ENCODE measurements at places on chromosomes 3 and 15.

DNA sequence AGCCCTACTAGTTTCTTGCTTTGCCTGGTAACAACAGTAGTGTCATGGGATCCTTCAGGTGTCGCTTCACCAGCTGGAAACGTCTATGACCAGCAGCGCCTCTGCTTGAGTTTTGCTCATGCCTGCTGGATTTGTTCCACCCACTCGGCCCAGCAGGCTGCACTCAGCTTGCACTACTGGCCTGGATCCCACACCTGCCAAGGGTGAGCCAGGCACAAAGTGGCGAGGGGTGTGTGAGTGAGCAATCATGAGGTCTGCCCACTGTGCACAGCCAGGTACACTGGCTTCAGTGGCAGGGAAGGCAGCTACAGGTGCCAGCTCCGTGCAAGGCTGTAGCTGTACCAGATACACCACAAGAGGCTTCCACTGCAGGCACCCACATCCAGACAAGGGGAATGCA is 282.8 kb downstream of the UBE2E2 start:
- DNase-seq: no peak

DNA sequence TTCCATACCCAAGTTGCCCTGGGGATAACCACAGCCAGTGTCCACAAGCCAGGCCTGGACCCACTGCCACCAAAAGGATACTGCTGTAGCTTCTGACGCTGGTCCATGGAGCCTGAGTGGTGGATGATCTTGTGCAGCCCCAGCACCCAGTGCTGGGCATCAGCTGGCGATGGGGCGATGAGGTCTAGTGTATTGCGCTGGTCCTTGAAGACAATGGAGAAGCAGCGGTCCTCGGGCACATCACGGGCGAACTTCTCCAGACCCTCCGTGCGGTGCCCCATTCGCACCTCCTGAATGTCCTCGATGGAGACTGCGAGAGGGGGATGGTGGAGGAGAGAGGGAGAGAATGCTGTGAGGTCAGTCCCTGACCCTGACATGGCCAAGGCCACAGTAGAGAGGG is 13.0 kb downstream of the PLCD1 start:
- no peak for DNase-seq

DNA sequence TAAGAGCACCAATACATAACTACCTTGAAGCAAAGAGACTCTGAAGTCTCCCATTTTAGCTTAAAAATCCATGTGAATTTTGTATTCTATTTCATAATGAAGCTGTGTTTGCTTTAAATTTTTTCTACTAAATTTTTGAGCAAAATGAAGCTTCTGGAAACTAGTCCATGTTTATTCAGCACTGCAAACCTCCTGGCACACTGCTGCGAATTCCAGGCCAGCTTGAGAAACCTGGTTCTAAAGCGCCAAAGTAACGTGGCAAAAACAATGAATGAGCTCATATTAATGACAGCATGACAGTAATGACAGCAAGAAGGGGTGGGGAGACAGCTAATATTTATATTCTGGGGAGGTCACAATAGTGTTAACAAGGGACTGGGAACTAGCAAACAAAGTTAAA is 25.7 kb downstream of the CEP152 start:
- no peak for DNase-seq

GRCh38 chr15:38647683-38648082 is 83.1 kb upstream of the RASGRP1 start:
- DNase-seq: no peak

DNA sequence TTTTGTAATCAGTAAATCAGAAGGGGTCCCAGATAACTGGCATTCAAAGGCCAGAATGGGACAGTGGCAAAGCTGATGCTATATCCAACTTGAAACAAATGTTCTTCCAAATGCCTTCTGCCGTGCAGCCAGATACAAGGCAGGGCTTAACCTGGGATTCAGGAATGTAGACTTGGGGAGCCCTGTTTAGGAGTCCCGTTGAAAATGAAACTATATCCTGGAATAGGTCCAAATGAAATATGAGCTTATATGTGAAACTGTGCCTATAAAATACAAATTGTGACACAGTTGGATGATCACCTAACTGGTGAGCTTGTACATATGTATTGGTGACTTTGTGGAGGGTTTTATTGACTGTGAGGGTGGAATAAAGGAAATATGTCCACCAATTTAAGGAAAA is 28.7 kb downstream of the FRMD4B start:
- DNase-seq: no peak

- DNase-seq: no peak
These were observed 24.4 kb downstream of the LARP6 start for GRCh38 chr15:70829371-70830166.

GRCh38 chr3:42549131-42549530 is 32.6 kb downstream of the SEC22C start:
- DNase-seq: no peak

GRCh38 chr15:96330450-96331143 is at the start of gene NR2F2:
TSS of gene NR2F2 (plus strand) at chr15:96330700. CDS start at chr15:96332106, 1,406 bp downstream.
- peak; percentile 92 for DNase-seq

DNA sequence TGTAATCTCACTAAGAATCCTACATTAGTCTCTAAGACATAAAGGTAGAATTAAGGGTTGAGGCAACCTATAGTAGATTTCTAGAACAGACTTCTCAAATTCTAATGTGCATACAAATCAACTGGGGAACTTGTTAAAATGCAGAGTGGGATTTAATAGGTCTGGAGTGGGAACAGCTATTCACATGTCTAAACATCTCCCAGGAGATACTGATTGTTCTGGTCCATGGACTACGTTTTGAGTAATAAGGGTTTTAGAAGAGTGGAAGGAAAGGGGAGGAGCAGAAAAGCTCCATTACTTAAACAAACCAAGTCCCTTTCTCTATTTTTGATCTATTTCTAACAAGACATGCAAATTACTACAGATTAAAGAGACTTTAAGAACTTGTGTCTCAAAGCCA is 524.8 kb downstream of the TUSC7 start:
- DNase-seq: no peak

- no peak for DNase-seq
These were observed 341.7 kb downstream of the FHIT start for GRCh38 chr3:60909526-60909925.

DNA sequence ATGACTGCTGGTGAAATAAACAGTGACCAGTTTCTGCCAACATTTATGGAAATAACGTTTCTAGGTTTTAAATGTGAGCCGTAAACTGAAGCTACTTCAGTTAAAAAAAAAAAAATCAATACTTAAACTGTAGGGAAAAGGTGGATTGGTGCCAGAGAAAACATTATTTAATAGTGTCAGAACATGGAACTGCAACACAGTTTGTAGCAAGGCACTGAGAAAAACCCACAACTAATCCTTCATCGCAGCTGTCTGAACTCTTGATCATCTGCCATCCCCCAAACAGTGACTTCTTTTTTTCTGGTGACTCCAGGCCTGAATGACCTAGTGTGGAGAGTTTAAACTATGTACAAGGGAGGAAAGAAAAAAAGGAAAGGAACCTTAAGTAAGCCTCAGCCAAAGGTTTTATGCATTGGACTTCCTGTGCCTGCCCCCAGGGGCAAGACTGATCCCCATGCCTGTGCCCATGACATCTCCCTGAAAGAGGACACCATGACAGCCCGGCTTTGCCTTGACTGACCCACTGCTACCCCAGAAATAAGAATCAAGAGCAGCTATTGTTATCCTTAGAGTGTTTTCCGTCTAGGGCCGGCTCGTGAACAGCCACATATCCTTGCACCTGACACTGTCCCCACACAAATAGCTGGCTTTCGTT is 33.1 kb downstream of the CRTAP start:
- DNase-seq: no peak

GRCh38 chr3:178485756-178486155 is 50.5 kb upstream of the KCNMB2 start:
- no peak for DNase-seq

GRCh38 chr3:55595420-55595819 is 108.3 kb upstream of the WNT5A start:
- DNase-seq: no peak

GRCh38 chr3:173007079-173007723 is 133.8 kb downstream of the SPATA16 start:
- DNase-seq: no peak

GRCh38 chr15:48962662-48963523 is 826 bp downstream of the SHC4 start:
- no peak for DNase-seq

DNA sequence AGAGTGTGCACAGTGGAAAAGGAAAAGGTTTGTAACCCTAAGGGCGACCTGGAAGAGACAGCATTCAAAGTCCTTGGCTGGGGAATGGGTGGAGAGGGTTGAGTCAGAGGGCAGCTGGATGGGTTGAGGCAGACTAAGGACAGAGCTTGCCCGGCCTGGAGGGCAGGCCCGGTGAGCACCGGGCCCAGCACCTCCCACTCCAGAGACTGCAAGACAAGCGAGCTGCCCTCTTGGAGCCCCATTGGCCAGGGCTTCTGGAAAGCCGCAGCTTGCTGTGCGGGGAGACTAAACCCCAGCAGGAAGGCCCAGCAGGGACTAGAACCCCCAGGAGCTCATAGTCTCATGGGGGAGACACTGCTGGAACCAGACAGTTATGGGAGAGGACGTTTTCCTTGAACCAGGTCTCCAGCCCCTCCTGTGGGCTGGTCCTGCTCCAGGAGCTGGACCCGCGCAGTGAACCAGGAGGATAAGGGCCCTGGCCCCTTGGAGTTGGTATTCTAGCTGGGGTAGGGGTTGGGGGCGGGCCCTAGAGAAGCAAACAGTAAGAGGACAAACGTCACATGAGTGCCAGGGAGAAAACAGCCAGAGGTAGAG is 59.1 kb downstream of the RGMA start:
- no peak for DNase-seq

DNA sequence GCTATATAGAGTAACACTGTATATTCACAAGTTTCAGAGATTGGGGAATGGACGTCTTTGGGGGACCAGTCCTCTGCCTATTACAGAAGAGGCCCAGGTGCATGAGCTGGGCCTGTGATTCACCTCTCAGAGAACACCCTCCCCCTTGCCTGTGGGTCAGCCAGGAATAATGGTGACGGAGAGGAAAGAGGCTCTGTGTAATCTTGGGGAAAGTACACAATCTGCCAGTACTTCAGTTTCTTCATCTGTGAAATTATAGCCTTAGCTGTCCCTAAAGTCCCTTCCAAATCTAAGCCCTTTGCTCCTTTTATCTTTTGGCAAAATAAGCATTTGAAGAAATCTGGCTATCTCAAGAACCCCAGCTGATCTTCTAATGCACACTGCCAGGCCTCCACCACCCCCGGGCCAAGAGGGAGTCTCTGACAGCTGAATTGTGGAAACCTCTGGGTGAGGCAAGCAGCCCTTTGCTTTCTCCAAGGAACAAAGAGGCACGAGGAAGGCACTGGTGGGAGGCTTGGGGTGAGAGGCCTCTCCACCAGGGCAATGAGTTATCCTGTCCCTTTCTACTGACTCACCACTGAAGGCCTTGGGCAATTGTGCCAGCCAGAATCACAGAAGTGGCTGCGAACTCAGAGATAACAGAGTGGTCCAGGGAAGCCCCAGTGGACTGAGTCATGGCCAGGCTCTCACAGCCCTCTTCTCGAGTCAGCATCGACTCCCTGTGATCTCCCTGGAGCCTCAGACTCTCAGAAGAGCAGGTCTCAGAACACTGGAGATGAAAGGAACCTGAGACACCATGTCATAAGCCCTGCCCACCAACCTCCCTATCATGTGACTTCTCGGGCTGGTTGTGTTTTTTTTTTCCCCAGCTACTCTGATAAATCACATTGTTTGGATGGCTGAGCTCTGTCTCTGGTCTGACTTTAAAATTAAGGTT is 31.8 kb downstream of the CCNL1 start:
- no peak for DNase-seq

DNA sequence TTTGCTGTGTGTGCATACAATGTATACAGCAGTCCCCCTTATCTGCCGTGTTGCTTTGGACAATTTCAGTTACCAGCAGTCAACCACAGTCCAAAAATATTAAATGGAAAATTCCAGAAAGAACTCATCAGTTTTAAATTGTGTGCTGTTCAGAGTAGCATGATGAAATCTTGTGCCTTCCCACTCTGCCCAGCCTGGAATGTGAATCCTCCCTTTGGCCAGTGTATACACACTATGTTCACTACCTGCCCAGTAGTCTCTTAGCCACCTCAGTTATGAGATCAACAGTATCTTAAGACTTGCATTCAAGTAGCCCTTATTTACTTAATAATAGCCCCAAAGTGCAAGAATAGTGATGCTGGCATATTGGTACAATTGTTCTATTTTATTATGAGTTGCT is 133.6 kb upstream of the ABHD17C start:
- no peak for DNase-seq

DNA sequence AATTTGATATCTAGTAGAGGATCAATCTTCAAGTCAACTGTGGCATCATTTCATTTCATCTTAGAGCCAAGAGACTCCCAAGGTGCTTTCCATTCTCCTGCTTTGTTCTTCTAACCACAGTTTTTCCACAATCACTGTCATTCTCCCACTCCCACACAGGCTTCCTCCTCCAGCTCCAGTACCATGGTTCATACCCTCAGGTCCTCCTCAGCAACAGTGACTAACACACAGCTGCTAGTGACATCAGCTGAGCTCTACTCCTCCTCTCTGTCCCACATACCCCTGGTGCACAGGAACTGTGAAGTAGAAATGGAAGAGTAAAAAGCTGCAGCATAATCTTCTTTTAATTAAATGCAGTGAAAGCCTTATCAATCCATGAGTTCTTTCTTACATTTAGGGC is 200.2 kb upstream of the DPH6 start:
- DNase-seq: no peak

- no peak for DNase-seq
These were observed 58.7 kb downstream of the CHSY1 start for GRCh38 chr15:101193120-101193644.

DNA sequence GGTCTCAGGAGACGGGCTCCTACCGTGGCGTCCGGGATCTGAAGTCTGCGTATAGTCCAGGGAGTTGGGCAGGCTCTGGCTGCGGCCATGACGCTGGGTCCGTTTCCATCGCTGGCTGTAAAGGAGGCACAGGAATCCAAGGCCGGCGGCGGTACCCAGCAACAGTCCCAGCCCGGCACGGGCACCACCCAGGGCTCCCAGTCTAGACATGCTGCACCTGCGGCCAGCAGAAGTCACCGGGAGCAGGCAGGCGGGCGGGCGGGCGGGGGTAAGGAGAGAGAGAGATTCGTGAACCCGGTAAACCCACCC is 526 bp downstream of the RMDN3 start:
- no peak for DNase-seq

GRCh38 chr3:46353647-46354410 is at the start of gene CCR2:
TSS of gene CCR2 (plus strand) at chr3:46354111. CDS start at chr3:46357528, 3,417 bp downstream.
- no peak for DNase-seq

DNA sequence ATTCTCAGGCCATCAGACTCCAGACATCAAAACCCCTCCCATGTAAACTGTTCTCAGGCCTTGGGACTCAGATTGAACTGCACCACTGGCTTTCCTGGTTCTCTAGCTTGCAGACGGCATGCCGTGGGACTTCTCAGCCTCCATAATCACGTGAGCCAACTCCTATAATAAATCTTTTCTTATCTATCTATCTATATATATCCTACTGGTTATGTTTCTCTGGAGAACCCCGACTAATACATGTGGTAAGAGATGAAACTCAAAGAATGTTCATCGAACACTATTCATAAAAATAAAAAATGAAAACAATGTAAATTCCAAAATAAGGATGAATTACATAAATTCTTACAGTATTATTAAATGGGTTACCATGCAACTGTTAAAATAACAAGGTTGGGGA is 84.5 kb upstream of the NTRK3 start:
- DNase-seq: no peak

- DNase-seq: no peak
These were observed 23.9 kb downstream of the LINGO1 start for GRCh38 chr15:77608774-77609173.
